ENCODE measurements at places on chromosomes 3 and 15.

- no peak for DNase-seq
Observed at GRCh38 chr15:53830707-53831386, 71.4 kb upstream of the WDR72 start.

GRCh38 chr15:76006136-76006778 is 6.0 kb downstream of the NRG4 start:
- DNase-seq, result peak; percentile 61

DNA sequence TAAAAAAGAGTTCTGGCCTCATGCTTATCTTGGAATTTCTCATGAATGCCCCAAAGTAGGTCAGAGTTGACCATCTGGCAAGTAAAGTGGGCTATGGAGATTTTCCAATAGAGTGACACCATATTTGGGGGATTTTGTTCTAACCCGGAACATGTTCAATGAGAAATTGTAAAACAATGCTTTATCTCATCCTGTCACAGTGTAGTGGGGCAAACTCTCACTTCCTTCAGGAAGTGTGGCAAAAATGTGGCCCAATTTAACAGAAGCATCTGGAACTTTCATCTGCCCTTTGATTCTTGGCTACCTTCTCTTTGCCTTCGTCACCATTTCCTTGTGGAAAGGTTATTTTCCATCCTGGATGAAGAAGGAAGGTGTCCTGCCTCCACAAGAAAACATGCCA is 70.8 kb downstream of the ADAMTS9 start:
- DNase-seq, result no peak

DNA sequence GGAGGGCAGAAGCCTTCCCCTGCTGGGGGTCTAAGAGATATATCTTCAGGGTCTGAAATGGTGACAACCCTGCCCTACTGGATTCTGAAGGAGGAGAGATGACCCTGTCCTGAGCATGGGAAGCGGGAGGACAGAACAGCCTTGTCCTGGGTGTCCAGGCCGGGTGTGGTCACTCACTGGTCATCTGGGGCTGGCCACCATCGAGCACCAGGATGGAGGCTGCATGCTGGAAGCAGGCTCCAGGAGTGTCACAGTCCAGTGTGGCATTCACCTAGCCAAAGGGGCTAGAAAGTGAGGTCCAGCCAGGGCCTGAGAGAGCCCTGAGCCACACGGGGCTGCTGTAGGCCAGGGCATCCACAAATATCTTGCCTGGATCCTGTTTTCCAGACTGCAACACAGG is 5.2 kb downstream of the CDHR4 start:
- peak; percentile 39 for DNase-seq

DNA sequence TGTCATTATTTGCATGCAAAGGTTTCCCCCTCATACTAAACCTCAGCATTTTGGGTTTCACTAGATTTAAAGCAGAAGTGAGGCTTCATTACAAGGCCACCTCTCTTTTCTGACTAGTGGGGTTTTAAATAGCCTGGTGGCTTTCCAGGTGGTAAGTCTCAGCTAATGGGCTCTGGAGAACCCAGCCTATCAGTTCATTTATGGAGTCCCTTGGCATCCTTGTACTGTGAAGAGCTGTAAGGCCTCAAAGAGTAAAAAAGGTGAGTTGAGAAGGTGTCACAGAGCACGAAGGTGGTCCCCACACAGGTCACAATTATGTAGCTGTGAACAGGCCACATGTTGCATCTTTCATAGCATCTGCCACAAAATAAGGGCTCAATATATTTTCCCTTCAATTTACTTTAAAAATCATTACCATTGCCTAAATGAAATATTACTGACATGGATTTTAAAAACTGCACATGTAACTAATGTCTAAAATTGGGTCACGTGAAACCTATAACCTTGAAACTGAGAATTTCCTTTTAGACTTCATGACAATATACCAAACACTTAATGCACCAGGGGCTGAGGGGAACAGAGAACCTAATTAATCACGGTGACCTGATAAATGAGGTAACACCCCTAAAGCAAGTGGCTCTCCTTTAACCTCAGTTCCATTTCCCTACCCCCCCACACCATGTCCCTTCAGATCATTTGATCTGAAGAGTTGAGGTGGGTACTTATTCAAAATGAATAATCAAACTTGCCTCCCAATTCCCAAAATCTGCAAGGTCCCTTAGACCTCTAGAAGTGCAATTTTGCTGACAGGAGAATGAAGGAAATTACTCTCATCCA is 1.3 kb downstream of the NGLY1 start:
- DNase-seq, result no peak

GRCh38 chr3:17078926-17079465 is 194.2 kb downstream of the PLCL2 start:
- DNase-seq, result no peak

GRCh38 chr3:10743366-10744097 is 72.5 kb upstream of the SLC6A11 start:
- DNase-seq, result no peak
